IPS DF 6.9 (cell line): ENCODE measurements at places on chromosomes 16 and 17.

DNA sequence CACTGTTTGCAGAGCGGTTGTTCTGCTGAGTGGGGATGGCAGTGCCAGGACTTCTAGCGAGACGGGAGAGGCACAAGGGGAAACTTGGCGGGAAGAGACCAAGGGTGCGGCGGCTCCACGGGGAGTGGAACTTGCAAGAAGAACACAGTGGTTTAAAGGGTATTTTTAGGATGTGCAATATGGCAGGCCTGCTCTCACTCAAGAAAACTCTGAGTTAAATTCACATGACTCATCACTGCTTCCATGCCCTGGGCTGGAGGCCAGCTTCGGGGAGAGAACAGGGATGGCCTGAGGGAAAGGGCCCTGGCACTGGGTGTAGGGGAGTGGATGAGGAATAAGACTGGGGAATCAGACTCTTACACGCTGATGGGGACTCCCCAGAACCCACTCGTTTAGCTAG is 13.3 kb upstream of the CD300LD start:
- no peak for DNase-seq

DNA sequence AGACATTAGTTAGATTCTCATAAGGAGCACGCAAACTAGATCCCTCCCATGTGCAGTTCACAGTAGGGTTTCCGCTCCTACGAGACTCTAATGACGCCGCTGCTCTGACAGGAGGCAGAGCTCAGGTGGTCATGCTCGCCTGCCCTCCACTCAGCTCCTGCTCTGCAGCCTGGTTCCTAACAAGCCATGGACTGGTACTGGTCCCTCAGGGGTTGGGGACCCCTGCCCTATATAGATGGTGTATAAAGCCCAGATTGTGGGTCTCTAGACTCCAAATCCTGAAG is 52.1 kb upstream of the LYRM9 start:
- DNase-seq = no peak

GRCh38 chr17:79565606-79566250 is 45.1 kb downstream of the RBFOX3 start:
- no peak for DNase-seq

DNA sequence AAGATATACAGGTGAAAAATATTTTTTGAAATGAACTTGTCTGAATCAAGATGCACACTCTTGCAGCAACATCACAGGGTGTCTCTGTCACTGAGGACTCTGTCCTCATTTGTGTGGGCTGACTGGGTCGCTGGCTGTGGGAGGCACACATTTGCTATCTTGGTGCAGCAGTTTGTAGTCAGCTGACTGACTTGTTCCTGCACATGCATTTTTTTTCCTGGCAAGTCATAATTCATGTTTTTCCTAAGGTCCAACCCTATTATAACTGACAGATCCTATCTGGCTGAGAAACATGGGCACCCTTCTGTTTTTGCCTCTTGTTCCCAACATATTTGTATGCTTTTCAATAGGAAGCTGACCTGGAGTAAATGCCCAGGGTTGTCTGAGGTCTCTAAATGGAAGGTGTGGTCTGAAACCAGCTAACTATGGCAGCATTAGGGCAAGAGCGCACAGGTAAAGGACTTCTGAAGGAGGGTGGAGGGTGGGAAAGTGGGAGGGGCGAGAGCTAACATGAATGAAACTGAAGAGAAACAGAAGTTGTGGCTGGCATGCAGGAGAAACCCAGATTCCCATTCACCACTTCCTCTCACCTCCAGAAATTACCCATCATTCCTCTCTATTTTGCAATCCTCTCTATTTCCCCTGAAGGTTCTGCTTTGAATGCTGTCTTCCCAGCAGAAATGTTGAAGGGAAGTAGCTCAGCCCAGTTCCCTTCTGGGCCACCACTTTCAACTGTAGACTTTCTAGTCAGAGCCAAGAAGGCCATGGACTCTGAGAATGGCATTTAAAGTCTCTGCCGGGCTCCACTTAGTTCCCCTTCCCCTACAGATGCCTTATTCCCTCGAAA is 166.1 kb downstream of the PRKCA start:
- no peak for DNase-seq

DNA sequence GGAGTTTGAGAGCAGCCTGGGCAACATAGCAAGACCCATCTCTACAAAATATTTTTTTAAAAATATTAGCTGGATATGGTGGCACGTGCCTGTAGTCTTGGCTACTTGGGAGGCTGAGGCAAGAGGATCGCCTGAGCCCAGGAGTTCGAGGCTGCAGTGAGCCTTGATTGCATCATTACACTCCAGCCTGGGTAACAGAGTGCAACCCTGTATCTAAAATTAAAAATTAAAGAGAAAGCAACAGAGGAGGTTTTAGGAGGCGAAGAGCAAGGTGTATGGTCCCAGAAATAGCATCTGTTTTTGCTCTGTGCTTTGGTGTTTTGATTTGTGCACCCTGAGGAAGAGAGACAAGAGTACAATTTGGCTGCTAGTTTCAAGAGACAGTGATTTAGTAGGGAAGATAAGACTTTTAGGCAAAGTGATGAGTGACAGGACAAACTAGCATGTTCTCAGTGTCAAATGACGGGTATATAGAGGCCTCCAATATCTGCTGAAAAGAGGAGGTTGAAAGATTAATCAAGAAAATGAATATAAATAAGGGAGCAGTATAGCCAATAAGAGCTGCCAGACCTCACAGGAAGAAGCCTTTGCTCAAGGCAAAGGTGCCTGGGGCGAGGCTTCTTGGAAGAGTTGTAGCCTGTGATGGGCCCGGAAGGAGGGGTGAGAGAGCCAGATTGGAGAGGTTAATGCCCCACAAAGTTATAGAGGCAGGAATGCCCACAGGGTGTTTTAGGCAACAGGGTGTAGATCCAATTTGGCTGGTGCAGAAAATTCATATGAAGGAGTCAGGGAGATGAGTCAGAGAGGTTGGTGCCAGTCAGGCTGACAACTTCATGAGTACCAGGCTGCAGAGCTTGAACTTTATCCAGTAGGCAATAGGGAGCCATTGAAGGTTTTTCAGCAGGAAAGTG is 11.4 kb downstream of the HLF start:
- no peak for DNase-seq

DNA sequence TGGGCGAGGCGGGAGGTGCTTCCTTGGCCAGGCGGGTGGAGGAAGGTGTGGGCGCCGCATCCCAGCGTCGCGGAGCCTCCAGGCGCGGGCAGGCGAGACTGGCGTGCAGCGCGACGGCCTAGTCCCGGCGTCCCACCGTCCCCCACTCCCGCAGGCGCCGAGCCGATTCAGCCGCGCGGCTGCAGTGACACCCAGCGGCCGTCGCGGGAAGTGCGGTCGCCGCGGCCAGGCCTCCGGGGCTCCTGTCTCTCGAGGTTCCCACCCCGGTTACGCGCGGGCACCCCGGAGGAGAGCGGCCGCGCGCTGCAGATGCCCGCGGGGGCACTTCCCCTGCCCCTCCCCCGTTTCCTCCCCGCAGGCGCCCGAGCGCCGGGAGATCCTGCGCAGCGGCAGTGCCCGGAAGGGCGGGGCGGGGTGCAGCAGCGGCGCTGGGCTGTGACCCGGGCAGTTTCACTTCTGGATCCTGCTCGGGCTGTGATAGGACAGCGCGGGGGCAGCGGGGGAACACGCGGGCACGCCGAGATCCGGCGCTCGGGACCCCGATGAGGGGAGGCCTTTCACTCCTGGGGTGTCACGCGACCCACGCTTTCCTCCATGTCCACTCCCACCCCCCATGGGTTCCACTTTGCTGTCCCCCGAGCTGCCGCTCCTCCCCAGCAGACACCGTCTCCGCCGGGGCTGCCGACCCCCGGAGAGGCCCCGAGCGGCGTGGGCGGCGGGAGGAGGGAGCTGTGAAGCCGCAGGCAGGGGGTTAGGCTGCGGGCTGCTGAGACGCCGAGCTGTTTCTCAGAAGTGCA is 16.6 kb downstream of the GRB7 start:
- DNase-seq = no peak

GRCh38 chr16:53509906-53510703 is 7.1 kb upstream of the AKTIP start:
- DNase-seq = no peak

DNA sequence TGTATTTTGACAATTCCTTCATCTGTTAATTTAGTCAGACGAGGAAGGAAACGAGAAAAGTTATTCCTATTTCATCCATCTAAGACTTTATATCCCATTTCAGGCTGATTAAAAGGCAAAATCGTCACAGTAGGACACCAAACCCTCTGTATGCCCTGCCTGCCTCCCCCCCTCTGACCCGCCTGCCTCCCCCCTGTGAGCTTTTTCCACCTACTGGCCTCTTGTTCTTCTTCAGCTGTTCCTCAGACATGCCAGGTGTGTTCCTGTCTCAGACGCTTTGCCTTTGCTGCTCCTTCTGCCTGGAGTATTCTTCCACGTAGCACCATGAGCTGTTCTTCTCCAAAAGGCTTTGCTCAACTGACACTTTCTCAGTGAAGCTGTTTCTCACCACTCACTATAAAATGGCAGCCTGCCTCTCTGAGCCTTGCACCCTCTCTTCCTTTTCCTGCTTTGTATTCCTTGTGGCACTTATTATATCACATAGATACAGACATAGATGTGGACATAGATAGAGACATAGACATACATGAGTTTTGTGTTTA is 723.4 kb downstream of the MAF start:
- no peak for DNase-seq

DNA sequence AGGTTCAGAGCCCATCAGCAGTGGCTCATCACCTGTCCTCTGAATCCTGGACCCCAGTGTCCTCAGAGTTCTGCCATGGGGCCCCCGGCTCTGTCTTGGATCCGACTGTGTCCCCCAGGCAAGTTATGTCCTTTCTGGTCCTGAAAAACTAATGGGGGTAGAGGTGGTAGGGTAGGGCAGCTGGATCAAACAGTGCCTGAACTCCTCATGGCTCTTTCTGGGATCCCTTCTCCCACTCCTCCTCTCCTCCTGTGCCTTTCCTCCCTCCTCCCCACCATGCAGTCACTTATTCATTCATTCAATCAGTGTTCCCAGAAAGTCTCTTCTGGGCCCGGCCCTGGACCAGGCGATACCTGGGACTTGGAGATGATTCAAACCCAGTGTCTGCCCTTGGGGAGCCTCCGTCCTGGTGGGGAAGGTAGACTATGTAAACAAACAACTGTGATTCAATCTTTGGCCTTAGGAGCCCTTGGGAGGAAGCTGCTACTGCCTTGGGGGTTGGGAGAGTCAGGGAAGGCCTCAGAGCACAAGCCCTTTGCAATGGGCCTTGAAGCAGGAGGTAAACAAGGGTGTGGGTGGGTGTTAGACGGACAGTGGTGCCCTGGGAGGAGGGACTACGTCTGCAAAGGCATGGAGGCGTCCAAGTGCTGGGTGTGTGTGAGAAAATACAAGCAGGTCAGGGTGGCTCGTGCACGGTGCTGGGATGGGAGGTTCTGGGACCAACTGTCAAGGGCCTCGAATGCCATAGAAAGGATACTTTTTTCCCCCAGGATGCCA is 6.4 kb upstream of the FAM83G start:
- DNase-seq = no peak

- DNase-seq = no peak
These were observed 5.7 kb upstream of the RASL10B start for GRCh38 chr17:35725802-35726126.

DNA sequence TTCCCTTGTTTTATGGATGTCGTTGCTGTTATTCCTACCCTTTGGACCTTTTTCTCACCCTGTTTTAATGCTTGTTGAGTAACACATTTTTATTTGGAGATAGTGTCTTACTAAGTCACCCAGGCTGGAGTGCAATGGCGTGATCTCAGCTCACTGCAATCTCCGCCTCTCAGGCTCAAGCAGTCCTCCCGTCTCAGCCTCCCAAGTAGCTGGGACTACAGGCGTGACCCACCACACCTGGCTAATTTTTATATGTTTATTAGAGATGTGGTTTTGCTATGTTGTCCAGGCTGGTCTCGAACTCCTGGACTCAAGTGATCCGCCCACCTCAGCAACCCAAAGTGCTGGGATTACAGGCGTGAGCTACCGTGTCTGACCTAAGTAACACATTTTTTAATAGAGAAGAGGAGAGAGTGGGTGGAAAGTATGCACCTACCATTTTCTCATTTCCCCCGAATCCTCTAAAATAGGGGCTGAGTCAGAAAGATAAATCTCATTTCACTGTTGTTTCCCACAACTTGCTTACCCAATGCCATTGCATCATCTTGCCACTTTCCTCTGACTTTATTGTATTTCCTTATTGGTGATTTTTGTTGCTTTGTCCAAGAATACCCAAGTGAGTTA is 7.0 kb downstream of the DHX40 start:
- DNase-seq = no peak

- no peak for DNase-seq
These were observed 171.7 kb downstream of the MRTFB start for GRCh38 chr16:14242769-14243168.

DNA sequence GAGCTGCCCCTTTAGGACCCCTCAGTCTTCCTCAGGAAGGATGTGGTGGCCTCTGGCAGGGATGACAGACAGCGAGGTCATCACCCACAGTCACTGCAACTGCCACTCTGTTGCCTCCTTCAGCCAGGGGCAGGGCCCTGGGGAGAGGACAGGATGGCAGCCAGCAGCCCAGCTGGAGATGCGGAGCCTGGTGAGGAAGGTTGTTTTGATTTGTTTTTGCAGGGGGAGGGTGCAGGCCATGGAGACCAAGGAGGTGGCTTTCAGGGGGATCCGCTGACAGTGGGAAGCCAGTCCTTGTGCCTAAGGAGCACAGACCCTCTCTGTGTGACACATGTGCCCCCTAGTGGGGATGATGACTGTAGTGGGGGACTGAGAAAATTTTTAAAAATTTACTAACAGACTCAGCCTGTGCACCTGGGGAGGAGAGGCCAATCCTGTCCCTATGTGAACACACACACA is 7.4 kb downstream of the PRCD start:
- DNase-seq = peak; percentile 50

GRCh38 chr17:60039847-60040442 is 38.8 kb downstream of the HEATR6 start:
- no peak for DNase-seq

GRCh38 chr16:53131363-53132071 is 76.7 kb downstream of the CHD9 start:
- DNase-seq = no peak

DNA sequence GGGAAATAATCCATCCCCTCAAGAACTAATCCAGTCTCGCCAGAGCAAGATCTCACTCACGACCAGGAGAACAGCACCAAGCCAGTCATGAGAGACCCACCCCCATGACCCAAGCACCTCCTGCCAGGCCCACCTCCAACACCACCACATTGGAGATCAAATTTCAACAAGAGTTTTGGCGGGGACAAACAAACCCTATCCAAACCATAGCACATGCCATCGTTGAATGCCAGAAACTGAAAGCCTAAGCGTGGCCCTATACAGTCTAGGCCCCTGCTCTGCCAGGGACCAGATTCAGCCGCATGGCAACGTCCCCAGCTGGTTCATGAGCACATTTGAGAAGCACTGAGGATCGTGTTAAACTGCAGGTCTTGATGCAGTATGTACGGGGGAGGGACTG is 57.3 kb downstream of the AXIN2 start:
- DNase-seq = no peak

DNA sequence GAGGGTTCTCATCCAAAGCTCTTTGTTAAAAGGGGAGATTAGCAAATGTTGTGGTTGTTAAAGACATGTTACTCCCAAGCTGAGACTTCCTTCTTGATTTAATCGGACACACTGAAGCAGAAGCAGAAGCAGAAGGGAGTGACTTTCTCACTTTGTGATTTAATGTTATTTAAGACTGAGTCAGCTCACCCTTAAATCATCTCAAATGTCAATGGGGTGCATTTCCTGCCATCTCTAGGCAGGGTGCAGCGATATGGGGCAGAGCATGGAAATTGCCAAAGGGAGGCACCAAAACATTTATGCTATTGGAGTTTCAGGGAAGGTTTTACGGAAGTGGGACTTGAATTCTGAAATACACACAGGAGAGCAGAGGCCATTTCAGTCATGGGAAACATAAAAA is 283.6 kb downstream of the ABCC12 start:
- DNase-seq = no peak

- no peak for DNase-seq
These were observed 197.6 kb downstream of the NTN1 start for GRCh38 chr17:9218911-9219310.

- no peak for DNase-seq
These were observed 27.6 kb upstream of the CCL1 start for GRCh38 chr17:34390649-34391048.
